ENCODE measurements at places on chromosomes 5 and 9.

DNA sequence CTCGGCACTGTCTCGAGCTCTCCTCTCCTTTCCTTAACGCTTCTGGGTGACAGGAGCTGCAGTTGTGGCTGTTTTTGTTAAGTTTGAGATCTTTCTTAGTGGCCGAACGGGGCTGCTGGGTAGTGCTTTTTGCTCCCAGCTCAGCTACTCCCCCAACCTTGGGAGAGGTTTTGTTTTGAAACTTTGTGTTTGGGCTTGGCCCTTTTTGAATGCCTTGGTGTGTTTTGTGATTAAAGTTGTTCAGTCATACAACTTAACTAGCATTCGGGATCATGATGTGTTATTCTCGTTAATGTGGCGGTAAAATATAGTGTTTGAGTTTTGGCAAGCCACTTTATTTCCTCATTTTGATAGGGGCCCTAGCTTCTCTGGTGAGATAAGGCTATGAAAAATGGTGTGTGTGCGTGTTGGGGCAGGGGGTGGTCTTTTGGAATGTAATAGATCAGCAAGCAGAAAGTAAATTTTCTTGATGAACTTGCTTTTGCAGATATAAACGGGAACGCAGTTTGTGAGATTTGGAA is 1.1 kb downstream of the KDM3B start:
- DNase-seq, result no peak

- no peak for DNase-seq
These were observed 40.1 kb downstream of the SLC1A1 start for GRCh38 chr9:4530375-4530774.

GRCh38 chr5:117327511-117327910 is 752.9 kb upstream of the SEMA6A start:
- DNase-seq, result peak; percentile 38

DNA sequence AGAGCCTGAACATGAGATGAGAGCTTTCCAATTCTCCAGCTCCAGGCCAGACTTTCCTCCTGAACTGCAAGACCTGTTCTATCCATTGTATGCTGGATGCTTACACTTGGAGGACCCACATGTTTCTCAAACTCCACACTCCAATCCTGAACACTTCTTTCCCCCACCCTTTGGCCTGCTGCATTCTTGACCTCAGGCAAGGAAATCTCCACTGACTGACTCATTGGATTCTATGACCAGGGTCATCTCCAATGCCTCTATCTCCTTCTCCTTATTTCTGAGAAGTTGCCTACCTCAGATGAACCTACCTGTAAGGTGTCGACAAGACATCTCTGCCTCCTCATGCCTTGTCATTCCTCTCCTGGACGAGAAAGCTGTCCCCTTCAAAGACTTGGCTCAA is 153.6 kb downstream of the CRB2 start:
- no peak for DNase-seq

DNA sequence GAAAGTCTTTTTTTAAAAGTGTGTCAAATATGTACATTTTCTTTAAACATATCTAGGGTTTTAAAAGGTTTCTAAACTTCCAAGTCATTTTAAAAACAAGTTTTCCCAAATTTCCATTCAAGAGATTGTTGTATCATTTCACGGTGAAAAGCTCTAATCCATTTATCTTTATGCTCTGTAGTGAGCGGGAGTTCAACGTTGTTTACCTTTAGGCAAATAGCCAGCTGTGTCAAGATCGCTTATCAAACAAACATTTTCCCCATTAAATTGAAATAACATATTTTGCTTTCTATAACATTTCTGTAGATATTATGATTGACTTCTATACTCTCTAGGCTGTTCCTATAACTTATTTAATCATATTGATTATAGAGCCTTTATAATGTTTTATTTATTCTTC is 75.1 kb downstream of the CTSL start:
- DNase-seq, result no peak

- DNase-seq, result no peak
These were observed 4.5 kb upstream of the ANGPTL2 start for GRCh38 chr9:127126971-127127370.

GRCh38 chr9:35306283-35306682 is 144.5 kb downstream of the UNC13B start:
- peak; percentile 47 for DNase-seq

DNA sequence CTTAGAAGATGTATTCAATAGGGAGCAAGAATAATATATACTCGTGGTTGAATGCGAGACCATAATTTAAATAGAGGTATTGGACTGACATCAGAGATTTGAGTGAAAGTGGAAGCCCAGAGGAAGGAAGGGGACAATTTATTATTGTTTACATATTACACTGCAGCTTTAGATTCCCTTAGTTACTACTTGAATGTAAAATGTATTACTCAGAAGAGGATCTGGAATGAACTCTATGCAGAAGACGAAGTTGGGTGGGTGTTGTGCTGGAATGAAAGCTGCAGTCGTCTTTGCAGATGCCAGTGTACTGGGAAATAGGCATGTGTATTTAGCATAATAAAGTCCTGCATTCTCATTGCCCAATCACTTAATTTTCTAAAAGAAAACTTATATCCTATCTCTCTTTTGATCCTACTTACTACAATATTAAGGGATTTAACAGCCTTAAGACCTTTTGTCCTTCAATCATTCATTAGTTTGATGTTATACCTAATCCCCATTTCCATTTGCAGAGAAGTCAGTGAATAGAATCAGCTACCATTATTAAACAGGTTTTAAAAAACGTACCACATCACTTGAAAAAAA is 570.7 kb upstream of the WWC1 start:
- DNase-seq, result peak; percentile 87

- peak; percentile 12 for DNase-seq
These were observed 60.5 kb downstream of the CDC42SE2 start for GRCh38 chr5:131324303-131324702.

DNA sequence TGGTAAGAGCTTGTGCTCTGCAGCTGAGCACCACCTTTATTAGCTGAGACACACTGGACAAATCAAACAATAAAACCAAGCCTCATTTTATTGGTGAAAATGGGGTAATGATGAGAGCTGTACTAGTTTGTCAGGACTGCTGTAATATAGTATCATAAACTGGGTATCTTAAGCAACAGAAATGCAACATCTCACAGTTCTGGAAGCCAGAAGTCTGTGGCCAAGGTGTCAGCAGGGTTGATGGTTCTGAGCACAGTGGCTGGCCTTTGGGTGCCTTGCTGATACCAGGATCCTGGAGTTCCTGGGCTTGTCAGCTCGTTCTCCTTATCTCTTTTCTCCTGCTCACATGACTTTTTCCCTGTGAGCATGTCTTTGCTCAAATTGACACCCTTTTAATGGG is 513.1 kb downstream of the IRX1 start:
- no peak for DNase-seq

DNA sequence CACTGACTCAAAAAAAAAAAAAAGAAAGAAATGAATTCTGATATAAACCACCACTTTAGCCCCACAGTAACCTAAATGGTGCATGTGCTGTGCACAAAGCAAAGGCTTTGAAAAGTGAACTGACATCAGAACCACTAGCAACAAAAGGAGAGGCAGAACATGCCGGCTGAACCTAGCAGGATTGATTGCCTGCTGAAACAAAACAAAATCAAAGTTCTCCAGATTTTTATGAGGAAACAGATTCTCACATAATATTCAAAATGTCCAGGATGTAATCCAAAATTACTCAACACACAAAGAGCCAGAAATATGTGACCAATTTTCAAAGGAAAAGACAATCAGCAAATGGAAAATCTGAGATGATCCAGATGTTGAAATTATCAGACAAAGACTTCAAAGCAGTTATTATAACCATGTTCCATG is 37.9 kb downstream of the UBTD2 start:
- peak; percentile 16 for DNase-seq

GRCh38 chr9:32571969-32572899 is 725 bp downstream of the NDUFB6 start:
- DNase-seq, result peak; percentile 66

DNA sequence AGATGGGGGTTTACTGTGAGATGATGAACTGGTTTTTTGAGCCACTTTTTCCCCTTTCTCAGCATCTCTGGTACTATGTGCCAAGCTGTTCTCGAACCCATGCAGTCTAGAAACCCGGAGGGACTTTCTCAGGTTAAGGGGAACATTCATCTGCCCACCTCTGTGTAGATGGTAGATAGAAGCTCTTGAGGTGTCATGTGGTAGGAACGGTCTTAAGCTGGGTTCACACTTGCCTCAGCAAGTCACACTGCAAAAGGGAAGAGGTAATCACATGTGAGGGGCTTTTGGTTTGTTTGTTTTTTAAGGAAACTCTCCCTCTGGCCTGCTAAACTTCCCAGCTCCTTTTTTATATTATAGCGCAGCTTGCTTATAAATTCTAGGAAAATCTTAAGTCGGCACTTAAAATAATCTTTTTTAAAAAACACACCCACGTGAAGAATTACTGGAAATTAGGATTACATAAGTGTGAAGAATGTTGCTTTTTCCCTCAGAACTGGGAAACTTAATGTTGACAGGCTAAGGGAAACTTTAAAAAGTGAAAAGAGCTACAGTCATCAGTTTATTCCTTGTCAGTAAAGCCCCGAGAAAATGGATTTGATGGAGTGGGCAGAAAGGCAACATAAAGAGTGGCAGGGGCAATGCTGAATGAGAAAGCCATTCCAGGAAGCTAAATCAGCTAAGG is 430.3 kb downstream of the ARHGEF28 start:
- no peak for DNase-seq

DNA sequence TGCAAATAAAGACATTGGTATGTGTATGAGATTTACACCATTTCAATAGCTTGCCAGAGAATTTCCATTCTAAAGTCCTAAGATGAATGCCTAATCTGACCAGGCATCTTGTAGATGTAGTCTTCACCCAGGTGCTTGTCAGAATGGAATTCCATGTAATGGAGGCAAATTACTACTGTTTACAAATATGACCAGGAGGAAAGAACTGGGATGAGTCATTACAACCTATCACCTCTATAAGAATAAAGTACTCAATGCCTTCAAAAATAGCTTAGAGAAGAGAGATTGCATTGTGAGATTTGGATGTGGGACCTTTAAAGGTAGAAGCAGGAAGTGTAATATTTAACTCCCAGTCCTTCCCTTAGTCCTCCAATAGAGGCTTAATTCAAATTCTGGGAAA is 507.0 kb upstream of the PTGER4 start:
- no peak for DNase-seq

DNA sequence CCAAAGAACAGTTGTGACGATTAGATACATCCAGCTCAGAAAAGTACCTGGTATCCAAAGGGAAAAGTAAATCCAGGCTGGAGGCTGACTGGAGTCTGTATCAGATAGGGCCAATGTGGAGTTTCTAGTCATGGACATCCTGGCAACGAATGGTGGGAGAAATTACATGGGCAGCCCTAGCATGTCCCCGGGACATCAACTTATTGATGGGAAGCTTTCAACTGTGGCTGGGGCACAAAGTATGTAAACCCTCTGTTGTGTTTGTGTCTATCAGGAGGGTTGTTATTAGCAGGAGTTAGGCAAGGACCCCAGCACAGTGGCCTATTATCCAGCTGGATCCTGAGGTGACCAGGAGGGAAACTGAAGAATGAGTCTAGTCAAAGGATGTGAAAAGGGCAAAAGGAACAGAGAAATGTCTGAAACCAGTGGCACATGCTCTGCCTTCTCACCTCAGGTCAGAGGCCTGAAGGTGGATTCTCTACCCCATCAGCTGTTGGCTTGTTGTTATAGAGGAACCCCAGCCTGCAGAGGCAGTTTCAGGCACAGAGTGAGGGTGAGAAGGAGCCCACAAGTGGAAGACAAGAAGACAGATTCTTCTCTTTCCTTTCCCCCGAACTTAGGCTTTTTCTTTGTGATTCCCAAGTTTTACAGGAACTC is 19.9 kb downstream of the IFNW1 start:
- no peak for DNase-seq

DNA sequence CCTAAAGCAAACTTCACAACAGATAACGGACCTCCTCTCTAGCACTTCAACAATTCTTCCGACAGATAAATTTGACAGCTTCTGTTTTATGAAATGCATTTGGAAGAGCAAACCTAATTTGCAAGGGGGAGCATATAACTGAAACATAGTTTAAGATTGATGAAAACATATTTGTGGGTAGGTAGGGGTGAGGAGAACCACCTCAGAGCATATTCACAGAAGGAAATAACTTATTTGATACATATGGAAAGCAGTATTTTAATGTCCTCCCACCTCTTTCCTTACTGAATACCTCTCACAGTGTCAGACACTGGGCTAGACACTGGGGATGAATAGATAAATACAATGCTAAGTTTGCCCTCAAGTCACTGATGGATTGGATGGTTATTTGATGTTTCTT is 384.8 kb downstream of the MAT2B start:
- peak; percentile 63 for DNase-seq

- DNase-seq, result no peak
These were observed 102.0 kb downstream of the CARTPT start for GRCh38 chr5:71821029-71821428.

DNA sequence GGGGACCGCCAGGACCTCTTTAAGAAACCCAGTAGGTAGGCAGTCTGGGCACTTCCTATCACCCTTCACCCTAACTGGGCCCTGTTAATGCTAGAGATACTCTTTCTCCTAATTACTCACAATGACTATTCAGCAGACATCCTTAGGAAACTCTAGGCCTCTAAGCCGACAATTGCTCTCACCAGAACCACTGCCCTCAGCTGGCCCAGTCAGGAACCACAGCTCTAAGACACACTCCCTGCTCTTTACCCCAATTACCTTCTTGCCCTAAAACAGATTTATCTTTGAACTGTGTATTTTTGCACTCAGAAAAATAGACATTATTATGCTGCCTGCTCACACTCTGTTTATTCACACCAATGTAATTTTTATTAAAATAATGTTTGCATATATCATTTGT is 432.6 kb upstream of the SLC30A5 start:
- no peak for DNase-seq

- peak; percentile 14 for DNase-seq
These were observed 281.1 kb downstream of the PSAT1 start for GRCh38 chr9:78578072-78578471.

- no peak for DNase-seq
These were observed 13.3 kb upstream of the FEM1C start for GRCh38 chr5:115557667-115558387.

DNA sequence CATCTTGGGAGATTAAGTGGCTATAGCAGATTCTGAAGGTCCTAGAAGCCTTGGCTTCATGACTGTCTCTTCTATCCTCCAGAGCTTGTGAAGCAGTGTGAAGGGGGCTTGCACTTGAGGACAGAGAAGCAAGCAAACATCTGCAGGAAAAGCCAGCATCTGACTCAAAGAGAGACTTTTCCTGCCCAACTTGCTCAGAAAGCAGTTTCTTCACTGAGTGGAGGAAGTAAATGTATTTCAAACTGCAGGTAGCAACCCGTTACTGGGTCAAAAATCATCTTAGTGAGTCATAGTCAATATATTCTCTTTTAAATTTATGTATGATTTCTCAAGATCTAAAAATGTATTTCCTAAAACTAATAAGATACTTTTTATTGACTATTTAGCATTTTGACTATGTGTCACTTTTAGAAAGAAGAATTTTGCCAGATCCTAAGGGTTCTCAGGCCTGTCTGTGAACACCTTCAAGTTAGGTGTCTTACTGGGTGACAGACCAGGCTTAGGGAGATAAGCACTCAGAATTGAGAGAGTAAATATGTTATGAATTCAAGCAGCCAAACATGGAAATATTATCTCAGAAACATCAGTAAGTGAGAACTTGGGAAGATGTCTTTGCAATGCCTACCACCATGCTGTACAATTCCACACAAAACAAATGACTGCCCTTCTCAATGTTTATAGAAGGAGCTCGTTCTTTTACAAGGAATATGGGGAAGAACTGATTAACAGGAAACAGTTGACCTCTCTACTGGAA is 72.6 kb upstream of the DMAC1 start:
- DNase-seq, result no peak

Measured in fibroblast of skin of right quadriceps (primary cell).